ENCODE measurements at places on chromosomes 2 and 18.
A peak's percentile ranks its signal among the peaks of the same experiment; 100 is the strongest.

GRCh38 chr2:96526101-96526591, 10.4 kb upstream of the ARID5A start:
- DNase-seq, result no peak

GRCh38 chr2:180597179-180597578, 383.2 kb upstream of the UBE2E3 start:
- no peak for DNase-seq

DNA sequence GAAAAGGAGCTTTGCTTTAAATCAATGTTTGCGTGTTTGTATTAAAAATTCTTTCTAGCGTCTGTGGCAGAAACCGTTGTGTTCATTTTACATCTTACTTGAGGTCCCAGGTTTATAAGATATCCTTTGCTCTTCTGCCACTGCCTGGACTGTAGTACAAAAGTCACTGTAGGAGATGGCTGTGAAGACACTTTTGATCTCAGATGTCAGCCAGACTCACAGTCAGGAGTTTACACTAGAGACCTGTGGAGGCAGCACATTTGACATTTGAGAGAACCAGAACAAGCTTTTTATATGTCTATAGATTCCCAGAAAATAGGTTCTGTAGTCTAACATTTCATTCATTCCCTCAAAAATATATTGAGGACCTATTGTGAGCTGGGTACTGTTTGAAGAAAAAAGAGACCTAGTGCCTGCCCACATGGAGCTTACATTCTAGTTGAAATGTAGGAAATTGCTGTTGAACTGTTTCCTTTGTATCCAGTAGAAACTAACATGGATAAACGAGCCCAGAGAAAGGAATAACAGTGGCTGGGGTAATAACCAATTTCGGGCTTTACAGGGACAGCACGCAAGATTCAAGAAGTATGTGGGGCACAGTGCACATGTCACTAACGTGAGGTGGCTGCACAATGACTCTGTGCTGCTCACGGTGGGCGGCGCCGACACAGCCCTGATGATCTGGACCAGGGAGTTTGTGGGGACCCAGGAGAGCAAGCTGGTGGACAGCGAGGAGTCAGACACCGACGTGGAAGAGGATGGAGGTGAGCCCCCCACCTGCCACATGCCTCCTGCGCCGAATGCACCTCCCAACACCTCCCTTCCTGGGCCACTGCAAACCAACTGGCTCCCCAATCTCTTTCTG, 122.3 kb downstream of the RTN4 start:
- DNase-seq, result no peak

GRCh38 chr18:46542545-46542944, 114.5 kb downstream of the LOXHD1 start:
- DNase-seq, result no peak

GRCh38 chr18:46431522-46432171, 225.4 kb downstream of the LOXHD1 start:
- DNase-seq, result no peak

DNA sequence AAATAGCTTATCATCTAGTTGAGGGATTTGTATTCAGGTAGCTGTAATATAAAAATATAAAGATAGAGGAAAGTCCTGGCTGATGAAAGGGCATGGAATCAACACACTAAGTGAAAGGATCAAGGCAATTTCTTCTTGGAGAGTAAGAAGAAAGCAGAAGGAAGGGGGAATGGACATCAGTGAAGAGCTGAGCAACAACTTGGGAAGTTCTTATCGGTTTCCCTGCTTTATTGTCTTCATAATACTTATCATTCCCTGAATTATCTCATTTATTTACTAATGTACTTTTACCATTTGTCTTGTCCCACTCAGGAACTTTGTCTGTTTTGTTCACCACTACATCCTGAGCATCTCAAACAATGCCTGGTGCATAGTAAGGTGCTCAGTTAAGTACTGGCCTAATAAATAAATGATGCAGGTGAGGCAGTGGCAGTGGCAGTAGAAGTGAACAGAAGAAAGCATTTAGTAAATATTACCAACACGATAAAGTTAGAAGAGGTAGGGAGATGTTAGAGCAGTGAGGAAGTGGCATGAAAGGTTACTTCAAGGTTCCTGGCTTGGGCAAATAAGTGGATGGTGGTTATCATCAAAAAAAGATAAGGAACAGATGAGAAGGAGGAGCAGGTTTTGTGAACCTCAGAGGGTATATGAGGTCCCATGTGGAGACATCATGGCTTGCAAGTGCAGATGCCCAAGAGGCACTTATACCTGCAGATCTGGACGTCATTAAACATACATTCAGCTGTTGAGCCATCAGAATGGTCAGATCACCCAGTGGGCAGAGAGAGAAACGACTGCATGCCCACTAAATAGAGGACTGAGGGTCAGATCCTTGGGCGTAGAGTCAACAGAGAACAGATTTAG, 217.8 kb downstream of the TMEM247 start:
- no peak for DNase-seq

DNA sequence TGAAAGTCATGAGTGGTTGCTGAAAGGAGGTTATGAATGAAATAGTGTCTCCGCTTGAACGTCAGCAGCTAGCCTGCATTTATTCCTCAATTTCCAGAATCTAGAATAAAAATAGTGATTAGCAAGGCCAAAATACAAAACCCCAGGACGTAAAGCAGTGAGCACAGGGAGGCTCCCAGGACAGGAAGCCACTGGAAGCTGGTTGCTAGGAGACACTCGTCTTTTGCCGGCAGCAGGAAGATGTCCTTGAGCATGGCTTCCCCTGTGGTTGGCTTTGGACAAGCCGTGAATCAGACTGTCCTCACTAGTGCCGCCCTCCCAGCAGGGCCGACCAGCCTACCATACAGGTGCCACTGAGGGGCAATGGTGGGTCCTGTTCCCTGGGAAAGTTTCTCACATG, 374.4 kb downstream of the MTX2 start:
- no peak for DNase-seq

DNA sequence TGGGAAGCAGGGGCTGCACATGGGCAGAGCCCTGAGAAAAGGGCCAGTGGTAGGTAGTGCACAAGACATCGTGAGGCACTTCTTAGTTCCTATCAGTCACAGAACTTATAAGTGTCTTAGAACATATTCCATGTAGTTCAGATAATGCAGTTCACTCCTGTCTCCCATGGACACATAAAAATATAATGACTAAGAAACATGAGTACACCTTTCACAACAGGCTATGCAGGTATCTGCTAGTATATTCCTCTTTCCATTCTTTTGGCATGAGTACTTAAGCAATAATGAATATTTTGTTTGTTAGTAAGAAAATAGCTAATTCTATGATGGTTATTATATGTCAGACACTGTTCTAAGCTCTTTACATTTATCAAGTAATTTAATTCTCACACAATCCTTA, 808.4 kb downstream of the BCL11A start:
- no peak for DNase-seq

- no peak for DNase-seq
Observed at GRCh38 chr2:147135376-147135775, 709.5 kb upstream of the ACVR2A start.

DNA sequence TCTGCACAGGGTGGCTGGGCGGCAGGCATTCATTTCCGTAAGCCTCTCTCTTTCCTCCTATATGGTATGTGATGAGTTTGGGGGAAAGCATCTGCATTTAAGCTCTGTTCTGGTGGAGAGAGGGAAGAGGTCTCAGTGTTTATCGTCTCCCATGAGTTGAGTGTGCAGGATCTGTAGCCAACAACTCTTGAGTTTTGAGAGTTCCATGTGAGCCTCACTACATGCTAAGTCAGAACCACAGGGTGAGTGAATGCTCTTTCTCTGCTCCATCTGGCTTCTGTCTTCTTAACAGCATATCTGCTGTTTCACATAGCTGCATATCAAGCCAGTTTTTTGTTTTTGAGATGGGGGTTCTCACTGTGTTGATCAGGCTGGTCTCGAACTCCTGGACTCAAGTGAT, 22.7 kb downstream of the RAB31 start:
- DNase-seq, result no peak

- DNase-seq, result no peak
Observed at GRCh38 chr18:26579941-26580618, 31.7 kb upstream of the KCTD1 start.

DNA sequence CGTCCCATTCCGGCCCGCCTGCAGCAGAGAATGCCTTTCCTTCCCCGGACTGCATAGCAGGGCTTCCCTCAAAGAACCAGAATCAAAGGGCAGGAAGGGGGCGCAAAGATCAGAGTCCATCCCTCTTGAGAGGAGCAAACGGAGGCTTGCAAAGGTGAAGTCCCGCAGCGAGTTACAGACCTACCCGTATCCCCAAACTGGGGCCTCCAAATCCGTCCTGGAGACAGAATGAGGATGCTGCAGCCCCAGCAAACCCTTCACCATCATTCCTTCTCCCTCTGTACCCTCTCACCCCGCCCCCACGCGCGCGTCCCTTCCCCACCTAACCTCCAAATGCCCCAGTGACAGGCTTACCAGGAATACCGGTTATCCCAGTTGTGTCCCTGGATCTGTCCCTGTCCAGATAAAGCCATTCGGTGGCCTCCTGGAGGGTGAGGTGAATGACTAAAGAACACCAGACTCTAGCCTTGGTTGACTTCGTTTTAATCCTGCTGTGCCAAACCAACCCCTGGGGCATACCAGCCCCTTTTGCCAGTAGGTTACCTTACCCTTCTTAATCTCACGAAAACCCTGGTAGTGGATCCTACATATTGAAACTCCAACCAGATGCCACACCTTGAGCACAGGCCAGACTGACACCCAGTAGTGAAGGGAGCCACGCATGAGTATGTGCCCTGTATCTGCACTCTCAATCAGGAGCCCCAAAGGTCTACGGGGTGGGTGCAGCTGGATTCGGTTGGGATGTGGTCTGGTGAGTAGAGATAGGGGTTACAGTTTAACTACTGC, 961 bp upstream of the SLC40A1 start:
- DNase-seq, result peak; percentile 23
